Naive thymus-derived CD4-positive, alpha-beta T cell (primary cell): ENCODE measurements at places on chromosomes 3 and 15. TPM values are rescaled to one million over a fixed set of nuclear protein-coding genes. Genes with fewer than 3 reads are reported as not detected.

DNA sequence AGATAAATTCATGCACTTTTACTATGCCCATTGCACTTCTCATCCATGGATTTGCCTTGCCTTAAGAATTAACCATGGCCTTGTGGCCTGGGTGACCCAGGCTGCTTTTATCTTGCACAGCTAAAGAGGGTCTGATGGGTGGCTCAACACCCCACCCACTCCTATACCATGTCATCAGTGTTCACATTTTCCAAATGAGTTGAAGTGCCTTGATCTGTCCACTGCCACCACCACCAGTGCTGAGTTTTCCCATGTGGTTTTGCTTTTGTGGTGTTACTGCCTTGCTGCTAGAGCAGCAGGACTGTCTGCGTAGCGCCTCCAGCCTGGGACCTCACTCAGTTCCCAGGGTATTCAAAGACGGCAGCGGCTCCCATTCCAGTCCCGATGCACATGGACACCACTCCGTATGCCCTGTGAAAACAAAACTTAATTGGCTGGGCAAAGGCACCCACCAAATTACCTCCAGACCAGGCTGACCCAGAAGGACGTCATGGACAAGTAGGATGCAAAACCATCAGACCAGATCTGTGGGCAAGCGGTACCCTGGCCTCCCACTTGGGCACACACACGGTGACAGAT is 14.1 kb downstream of the ACAA1 start:
- DNase-seq = no peak
- peaks cover 78% of the 10 kb centered on the region for H3K36me3 ChIP-seq
- H3K4me1 ChIP-seq = no peaks in the 10 kb centered on the region
- H3K4me3 ChIP-seq = no peak overlapping the region
- no peaks in the 10 kb centered on the region for H3K27me3 ChIP-seq

GRCh38 chr15:63488398-63488960 is 15.9 kb upstream of the USP3 start:
- peaks cover 46% of the 10 kb centered on the region for H3K4me1 ChIP-seq
- no peak overlapping the region for H3K27ac ChIP-seq
- H3K36me3 ChIP-seq = no peaks in the 10 kb centered on the region

DNA sequence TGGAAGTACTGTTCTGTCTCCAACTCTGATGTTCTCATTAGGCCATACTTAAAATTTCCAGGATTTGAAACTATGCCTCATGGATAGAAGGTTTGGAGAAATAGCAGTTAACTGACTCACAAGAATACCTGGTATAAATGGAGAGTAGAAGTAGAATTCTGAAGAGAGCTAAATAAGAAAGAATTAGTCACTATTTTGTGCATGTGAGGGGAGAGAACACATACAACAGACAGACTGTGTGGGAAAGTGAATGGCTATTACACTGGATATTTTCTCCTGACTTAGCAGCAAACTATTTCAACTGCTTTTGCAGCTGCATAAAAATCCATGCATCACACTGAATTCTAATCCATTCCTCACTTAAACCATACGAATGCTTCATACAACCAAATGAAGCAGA is 71.3 kb downstream of the C3orf70 start:
- H3K4me3 ChIP-seq = no peak overlapping the region
- no peaks in the 10 kb centered on the region for H3K4me1 ChIP-seq
- no peaks in the 10 kb centered on the region for H3K27me3 ChIP-seq
- DNase-seq = no peak
- H3K36me3 ChIP-seq = no peaks in the 10 kb centered on the region

- H3K27me3 ChIP-seq = no peaks in the 10 kb centered on the region
- H3K27ac ChIP-seq = no peak overlapping the region
- no peak for DNase-seq
- no peaks in the 10 kb centered on the region for H3K36me3 ChIP-seq
- no peaks in the 10 kb centered on the region for H3K4me1 ChIP-seq
These were observed 136.2 kb downstream of the EPHB1 start for GRCh38 chr3:134931045-134931785.

- H3K4me1 ChIP-seq = no peaks in the 10 kb centered on the region
- DNase-seq = no peak
- H3K27ac ChIP-seq = no peak overlapping the region
These were observed 66.5 kb downstream of the TLE3 start for GRCh38 chr15:70031261-70031660.

DNA sequence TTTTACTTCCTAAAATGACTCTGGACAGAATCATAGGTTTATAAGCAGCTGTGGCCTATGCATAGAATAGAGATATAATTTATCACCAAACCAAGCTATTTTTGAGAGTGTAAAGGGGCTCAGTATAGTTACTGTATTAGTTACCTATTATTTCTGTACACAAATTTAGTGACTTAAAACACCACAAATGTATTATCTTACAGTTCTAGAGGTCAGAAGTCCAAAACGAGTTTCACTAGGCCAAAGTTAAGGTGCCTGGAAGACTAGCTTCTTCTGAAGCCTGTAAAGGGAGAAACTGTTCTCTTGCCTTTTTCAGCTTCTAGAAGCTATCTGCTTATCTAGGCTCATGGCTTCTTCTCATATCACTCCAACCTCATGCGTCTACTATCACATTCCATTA is 30.1 kb downstream of the CCDC54 start:
- no peak for DNase-seq
- no peaks in the 10 kb centered on the region for H3K4me1 ChIP-seq
- H3K27ac ChIP-seq = no peak overlapping the region
- no peaks in the 10 kb centered on the region for H3K36me3 ChIP-seq
- H3K4me3 ChIP-seq = no peak overlapping the region

DNA sequence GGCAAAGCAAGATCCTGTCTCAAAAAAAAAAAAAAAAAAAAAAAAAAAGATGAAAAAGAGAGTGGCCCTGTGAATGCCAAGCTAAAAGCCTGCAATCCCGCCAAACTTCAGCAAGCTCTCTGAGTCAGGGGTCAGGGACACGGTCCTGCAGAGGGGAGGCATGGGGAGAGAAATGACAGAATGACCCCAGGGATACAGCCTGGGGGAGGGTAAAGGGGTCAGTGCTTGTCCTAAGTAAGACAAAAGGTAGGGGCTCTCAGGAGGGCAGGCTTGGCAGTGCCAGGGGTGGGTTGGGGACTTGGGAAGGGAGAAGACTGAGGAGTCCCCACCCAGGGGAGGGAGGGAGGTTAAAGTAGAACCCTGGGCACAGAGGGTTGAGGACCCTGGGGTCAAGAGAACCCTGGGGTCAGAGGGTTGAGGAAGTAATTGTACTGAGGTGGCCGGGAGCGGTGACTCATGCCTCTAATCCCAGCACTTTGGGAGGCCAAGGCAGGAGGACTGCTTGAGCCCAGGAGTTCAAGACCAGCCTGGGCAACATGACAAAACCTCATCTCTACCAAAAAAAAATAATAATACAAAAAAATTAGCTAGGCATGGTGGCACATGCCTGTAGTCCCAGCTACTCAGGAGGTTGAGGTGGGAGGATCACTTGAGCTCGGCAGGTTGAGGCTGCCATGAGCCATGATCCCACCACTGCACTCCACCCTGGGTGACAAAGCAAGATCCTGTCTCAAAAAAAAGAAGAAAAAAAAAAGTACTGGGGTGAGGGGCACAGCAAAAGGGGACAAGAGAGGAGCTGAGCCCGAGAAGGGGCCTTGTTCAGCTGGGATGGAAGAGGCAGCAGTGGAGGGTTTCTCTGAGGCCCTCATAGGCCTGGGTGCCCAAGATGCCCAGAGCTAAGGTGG is 5.2 kb upstream of the SEMA3B start:
- H3K4me1 ChIP-seq = peaks cover 6% of the 10 kb centered on the region
- H3K27ac ChIP-seq = no peak overlapping the region
- no peak for DNase-seq
- H3K4me3 ChIP-seq = no peak overlapping the region

DNA sequence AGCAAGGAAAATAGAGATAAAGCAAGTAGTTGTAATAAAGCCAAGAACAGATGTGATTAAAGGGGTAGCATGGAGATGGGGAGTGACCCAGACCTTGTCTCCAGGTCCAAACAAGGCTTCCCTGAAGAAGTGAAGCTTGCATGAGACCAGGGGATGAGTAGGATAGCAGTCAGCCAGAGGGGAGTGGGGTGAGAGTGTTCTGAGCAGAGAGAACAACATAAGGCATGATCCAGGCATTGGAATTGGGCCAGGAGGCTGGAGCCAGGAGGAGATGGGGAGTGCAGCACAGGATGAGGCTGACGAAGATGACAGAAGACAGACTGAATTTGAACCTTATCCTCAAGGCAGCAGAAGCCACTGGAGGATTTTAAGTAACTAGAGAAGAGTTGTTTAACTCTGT is 7.2 kb downstream of the TMOD2 start:
- peaks cover 4% of the 10 kb centered on the region for H3K4me1 ChIP-seq
- no peak overlapping the region for H3K27ac ChIP-seq
- H3K36me3 ChIP-seq = no peaks in the 10 kb centered on the region

- H3K36me3 ChIP-seq = no peaks in the 10 kb centered on the region
- no peaks in the 10 kb centered on the region for H3K27me3 ChIP-seq
- H3K4me3 ChIP-seq = no peak overlapping the region
- peaks cover 29% of the 10 kb centered on the region for H3K4me1 ChIP-seq
- DNase-seq = no peak
These were observed 107.7 kb upstream of the RPL32 start for GRCh38 chr3:12948891-12949711.

DNA sequence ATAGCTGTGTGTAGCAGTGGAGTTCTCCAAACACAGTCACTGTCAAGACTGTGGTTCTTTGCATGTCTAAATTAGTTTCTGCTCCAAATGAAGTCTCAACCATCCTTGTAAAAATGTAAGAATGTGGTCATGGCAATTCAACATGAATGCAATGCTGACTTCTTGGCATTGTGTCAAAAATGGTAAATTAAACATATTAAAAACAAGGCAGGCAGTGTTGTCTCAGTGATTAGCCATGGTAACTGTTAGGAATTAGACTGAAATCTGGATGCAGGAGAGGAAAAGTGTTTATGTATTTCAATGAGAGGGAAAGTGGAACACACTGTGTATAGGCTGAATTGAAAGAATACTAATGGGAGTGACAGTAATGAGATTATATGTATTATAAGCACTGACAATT is 597.2 kb downstream of the EDEM1 start:
- no peak for DNase-seq
- no peaks in the 10 kb centered on the region for H3K36me3 ChIP-seq
- H3K27me3 ChIP-seq = no peaks in the 10 kb centered on the region
- H3K27ac ChIP-seq = no peak overlapping the region

DNA sequence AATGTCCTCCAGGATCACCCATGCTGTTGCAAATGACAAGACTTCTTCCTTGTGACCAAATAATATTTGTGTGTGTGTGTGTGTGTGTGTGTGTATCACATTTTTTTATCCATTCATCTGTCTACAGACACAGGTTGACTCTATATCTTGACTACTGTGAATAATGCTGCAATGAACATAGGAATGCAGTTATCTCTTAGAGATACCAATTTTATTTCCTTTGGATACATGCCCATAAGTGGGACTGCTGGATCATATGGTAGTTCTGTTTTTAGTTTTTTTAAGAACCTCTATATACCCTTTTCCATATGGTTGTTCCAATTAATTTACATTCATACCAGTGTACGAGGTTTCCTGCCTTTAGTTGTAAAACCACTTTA is 41.7 kb downstream of the GPR176 start:
- no peaks in the 10 kb centered on the region for H3K4me1 ChIP-seq
- no peak overlapping the region for H3K4me3 ChIP-seq
- H3K36me3 ChIP-seq = no peaks in the 10 kb centered on the region
- DNase-seq = no peak

- H3K27ac ChIP-seq = no peak overlapping the region
- H3K36me3 ChIP-seq = no peaks in the 10 kb centered on the region
- no peak for DNase-seq
- no peaks in the 10 kb centered on the region for H3K4me1 ChIP-seq
- no peaks in the 10 kb centered on the region for H3K27me3 ChIP-seq
These were observed 747.6 kb downstream of the NAALADL2 start for GRCh38 chr3:175606650-175607318.

- no peak overlapping the region for H3K4me3 ChIP-seq
- H3K36me3 ChIP-seq = no peaks in the 10 kb centered on the region
- no peak overlapping the region for H3K27ac ChIP-seq
- no peaks in the 10 kb centered on the region for H3K4me1 ChIP-seq
- no peak for DNase-seq
These were observed 22.1 kb downstream of the HDGFL3 start for GRCh38 chr15:83185561-83185960.

- no peaks in the 10 kb centered on the region for H3K4me1 ChIP-seq
- H3K27ac ChIP-seq = no peak overlapping the region
- DNase-seq = no peak
- no peaks in the 10 kb centered on the region for H3K36me3 ChIP-seq
These were observed 97.5 kb downstream of the CFAP20DC start for GRCh38 chr3:58952128-58952917.

DNA sequence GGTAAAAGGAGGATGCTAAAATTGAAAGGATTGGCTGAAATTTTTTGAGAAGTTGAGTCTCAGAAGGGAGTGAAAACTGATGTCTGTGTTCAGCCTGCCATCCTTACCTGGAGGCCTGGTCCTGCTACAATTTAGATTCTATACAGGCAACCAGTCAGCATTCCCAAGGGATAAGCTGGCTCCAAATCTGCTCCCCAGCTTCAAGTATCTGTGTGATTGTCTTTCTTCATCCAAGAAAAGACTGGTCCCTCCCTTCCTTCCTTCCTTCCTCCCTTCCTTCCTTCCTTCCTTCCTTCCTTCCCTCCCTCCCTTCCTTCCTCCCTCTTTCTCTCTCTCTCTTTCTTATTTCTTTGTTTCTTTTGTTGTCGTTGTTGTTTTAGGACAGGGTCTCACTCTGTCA is 24.7 kb upstream of the UMPS start:
- no peaks in the 10 kb centered on the region for H3K4me1 ChIP-seq
- no peak overlapping the region for H3K4me3 ChIP-seq
- H3K27ac ChIP-seq = no peak overlapping the region
- H3K27me3 ChIP-seq = no peaks in the 10 kb centered on the region

DNA sequence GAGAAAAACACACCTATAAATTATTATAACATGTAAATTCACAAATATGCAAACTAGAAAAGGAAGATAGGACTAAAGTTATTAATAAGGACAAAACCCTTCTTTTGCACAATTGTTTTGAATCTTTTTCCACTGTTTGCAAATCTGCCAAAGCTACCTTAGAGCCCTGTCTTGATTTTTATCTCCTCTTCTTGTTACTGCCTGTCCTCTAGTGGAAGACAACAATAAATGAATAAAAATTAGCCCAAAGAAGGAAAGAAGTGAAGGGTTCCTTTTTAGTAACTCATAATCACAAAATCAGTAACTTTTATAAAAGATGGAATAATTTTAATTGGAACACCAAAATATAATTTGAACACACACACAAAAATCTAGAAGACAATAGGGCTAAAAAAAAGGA is 2.7 kb downstream of the CD200R1 start:
- H3K4me1 ChIP-seq = peaks cover 39% of the 10 kb centered on the region
- peak overlapping the region; percentile 80 for H3K27ac ChIP-seq
- H3K27me3 ChIP-seq = no peaks in the 10 kb centered on the region

Gene VIPR1
- total RNA-seq = 125 TPM

Gene P2RY14
- total RNA-seq = not detected

Gene C3orf85
- not detected for total RNA-seq

Gene SEMA7A
- 5.0 TPM for total RNA-seq

Gene TRH
- total RNA-seq = not detected

Gene RTP1
- total RNA-seq = not detected

Gene FBXW12
- not detected in 2 replicates for total RNA-seq

Gene LRRIQ4
- total RNA-seq = 0.12 and 0.13 TPM in 2 replicates
